Esophagus mucosa (tissue), 1 donor: ENCODE measurements at places on chromosomes 1 and 21. TPM values are rescaled to one million over a fixed set of nuclear protein-coding genes. Genes with fewer than 3 reads are reported as not detected.

Gene A3GALT2
- not detected for total RNA-seq

Gene CFAP141
- not detected for total RNA-seq

Gene REG4
- total RNA-seq, result not detected

Gene VASH2
- 0.36 TPM for total RNA-seq

Gene LINGO4
- total RNA-seq, result not detected

Gene BCL2L15
- total RNA-seq, result 8.4 TPM

Gene CPTP
- 25.1 TPM for total RNA-seq

Gene ALG14
- total RNA-seq, result 4.6 TPM

Gene KIRREL1
- 9.9 TPM for total RNA-seq

GRCh38 chr1:43345120-43345519, 7.5 kb downstream of the MPL start:
- ATAC-seq, result no peak

GRCh38 chr1:101008229-101008834, 17.3 kb downstream of the DPH5 start:
- no peak for ATAC-seq

DNA sequence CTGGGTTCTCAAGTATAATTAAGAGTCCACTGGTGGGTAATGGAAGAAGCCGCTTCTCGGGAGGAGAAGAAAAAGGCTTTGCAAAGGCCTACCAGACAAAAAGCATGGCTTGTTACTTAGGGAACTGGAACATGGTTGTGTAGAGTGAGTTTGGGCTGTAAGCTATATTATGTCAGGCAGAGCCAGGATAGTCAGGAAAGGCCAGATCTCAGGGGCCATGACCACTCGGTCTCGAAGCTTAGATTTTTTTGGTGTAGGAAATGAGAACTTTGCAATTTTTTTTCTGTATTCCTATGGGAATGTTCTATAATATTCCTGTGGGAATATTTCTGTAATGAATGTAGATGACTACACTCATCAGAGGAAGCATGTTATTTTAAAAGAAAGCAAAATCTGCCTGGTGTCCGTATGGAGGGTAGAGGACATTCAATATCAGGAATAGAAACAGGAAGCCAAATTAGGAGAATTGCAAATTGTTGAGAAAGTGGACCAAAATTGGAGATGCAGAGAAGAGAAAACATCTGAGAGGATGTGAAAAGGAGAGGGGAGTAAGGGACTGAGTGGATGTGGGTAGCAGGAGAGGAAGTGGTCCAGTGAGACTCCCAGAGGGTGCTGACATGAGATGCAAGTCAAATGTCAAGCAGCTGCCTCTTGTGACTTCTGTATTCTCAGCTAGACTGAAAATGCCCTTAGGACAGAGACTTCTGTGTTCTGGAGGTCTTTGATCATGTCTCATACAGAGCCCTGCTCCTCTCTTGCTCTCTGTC, 45.2 kb upstream of the HAO2 start:
- ATAC-seq, result no peak

DNA sequence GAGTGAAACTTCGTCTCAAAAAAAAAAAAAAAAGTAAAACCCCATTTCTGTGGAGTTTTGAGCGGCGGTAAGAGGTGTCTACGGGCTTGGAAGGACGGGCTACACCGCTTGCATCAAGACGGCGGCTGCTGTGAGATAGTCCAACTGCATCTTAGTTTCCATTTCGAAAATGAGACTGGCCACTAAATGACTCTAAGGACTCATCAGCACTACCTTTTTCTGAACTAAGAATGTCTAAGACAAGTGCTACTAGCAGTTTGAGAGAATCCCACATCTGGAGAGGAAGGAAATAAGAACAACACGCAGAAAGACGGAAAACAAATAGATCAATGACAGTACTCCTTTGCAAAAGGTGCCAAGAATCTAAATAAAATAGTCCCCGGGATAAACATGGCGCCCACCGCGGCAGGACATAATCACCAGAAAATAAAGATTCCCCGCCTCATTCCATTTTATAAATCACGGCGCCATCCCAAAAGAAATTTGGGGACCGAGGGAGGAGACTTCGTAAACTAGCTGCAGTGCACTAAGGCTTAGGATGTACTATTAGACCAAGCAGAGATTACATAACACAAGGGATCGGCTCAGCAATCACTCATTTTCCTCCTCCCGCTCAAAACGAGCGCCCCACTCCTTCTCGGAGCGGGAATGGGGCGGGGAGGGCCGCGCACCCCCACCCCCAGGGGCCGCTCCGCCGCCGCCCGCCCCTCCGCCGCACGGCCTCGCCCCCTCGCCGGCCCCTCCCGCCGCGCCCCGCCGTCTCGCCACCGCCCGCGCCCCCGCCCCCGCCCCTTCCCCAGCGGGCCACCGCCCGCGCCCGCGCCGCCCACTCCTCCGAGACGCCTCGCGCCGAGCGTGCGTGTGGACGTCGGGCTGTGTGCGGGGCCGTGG, 1.1 kb downstream of the POGZ start:
- ATAC-seq, result peak; percentile 67

GRCh38 chr1:81287411-81288080, 513.2 kb upstream of the ADGRL2 start:
- no peak for ATAC-seq

DNA sequence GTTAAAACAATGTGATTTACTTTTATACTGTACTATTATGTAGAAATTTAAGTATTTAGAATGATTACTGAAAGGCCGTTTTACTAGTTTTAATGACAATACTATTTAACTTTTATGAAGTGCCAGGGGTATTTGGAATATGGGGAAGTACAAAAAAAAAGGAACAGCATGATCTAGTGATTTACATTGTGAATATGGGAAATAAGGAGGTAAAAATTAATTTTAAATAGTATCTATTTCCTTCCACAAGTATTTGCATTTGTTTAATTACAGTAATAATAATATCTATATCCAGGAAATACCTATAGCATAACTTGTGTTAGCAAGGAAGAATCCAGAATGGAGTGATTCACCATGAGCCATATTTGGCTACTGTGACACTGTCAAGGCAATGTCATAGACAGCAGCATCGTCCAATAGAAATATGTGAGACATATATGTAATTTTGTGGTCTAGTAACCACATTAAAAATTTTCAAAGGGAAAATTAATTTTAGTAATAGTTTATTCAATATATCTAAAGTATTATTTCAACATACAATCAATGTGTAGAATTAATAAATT, 22.0 kb downstream of the CNST start:
- peak; percentile 88 for ATAC-seq

DNA sequence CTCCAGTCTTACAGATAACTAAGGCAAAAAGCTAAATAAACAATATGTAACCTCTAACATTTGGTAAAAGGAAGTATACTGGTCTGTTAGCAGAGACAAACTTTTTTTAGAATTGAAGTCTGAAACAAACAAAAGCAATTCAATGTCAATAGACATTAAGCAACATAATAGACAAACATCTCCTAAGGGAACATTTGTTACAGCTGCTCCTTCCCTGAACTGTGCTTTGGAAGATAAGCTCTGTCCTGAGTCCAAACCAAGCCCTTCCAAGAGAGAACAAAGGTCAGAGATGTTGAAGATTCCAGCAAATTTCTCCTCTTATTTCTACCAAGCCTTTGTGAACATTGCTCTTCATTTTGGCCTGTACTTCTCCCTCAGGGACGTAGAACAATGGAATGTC, 25.3 kb downstream of the FMO2 start:
- ATAC-seq, result no peak

DNA sequence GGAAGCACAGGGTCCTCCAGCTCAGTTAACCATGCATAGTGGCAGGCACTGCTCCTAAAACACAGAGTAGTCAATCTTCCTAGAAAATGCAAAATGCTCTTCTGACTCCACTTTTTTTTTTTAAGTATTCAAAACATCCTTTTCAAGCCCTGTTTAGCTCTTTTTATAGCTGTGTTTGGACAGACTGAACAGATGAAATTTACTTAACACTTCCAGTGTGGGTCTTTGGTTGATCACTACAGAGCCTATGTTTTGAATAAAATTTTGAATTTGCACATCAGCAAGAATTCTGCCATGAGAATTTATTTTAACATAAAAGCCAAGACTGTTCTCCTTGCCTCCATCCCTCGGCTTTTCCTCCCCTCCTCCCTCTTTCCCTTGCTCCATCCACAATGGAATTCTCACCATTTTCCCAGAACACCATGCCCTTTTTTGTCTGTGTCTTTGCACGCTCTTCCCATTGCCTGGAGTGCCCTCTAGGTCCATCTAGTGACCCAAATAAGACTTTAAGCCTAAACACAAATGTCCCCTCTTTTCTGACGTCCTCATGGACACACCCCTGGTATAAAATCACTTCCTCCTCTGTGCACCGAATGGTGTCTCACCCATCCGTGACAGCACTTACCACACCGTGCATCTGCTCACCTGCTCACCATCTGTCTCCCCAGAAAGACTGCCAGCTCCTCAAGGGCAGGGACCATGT, 24.0 kb upstream of the CPT2 start:
- peak; percentile 55 for ATAC-seq

DNA sequence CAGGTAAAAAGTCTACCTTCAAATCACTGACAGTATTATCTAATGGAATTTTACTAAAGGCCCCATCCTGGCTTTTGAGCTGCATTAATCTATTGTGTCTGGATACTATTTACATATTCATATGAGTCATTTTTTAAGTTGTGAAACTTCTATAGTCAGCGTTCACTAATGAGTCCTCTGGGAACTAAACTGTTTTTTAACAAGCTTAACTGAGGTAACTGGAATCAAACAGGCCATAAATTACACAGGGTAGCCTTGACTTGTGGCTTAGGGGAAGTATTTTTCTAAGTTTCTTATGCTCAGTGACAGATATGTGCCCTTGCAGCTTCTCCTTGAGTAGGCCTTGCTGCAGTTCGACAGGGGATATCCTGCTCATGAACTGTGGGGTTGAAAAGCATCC, 68.8 kb downstream of the JMJD4 start:
- no peak for ATAC-seq

DNA sequence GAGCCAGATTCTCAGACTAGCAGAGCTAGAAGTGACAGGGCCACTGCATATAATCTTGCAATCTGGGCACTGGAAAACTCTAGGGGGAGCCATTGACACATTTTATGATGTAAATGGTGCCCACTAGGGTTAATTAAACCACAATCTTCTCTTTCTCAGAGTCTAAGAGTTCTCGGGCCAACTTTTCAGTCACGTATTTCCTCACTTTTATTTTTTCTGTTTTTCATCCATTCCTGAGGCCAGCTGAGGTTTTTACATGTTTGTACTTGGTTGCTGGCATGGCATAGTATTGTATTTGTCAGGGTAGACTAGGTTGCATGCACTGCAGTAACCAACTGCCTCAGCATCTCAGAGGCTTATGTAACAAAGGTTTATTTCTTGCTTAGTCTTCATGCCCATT, 138.2 kb downstream of the ZNF326 start:
- ATAC-seq, result no peak

GRCh38 chr21:20388400-20388799, 609.8 kb upstream of the NCAM2 start:
- ATAC-seq, result no peak

- no peak for ATAC-seq
Measured at GRCh38 chr1:54253480-54253879, 53.5 kb downstream of the MRPL37 start.
